ENCODE measurements at places on chromosomes 12 and 14. TPM values are rescaled to one million over a fixed set of nuclear protein-coding genes. Genes with fewer than 3 reads are reported as not detected.

- no peaks in the 10 kb centered on the region for H3K27me3 ChIP-seq
- no peak overlapping the region for H3K4me3 ChIP-seq
- no peak for DNase-seq
- no peak overlapping the region for H3K27ac ChIP-seq
- no peaks in the 10 kb centered on the region for H3K4me1 ChIP-seq
Observed at GRCh38 chr12:133023566-133023965, 13.7 kb upstream of the ZNF84 start.

DNA sequence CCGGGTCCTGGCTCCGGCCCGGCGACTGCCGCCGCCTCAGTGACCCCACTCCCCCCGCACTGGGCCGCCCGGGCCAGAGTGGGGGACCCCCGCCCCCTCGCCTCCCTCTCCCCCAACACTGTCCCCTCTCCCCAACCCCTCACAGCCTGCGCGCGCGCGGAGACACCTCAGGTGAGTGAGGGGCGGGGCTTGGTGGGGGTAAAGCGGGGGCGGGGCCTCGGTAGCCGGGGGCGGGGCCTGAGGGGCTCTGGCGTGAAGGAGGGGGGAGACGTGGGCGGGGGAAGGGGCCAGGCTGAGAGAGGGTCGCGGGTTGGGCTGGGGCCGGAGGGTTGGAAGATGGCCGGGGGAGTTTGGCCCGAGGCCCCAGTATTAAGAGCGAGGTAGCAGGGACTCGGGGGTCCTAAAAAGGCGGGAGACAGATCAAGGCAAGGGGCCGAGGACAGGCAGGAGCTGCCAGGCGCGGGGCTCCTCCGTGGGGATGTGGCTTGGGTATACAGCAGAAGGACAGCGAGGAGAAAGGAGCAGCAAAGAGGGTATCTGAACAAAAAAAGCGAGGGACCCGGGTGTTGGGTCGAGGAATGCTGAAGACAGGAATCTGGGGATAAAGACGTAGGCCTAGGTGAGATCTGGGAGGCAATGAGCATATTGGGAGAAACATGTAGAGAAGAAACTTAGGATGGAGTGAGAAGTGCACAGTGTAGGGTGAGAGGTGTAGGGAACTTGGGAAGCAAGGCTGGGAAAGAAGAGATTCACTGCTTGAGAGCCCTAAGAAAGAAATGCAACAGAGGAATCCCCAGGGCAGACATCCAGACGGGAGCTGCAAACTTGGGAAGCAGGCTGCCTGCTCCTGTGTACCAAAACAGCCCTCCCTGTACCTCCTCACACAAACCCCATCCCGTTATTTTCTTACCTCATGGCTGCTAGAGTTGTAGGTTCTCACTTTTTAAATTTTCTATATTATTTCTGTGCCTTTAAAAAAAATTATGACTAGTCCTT, 10.8 kb downstream of the SUOX start:
- H3K27me3 ChIP-seq: no peaks in the 10 kb centered on the region
- peak overlapping the region; percentile 86 for H3K4me3 ChIP-seq
- no peaks in the 10 kb centered on the region for H3K36me3 ChIP-seq
- peak; percentile 55 for DNase-seq

DNA sequence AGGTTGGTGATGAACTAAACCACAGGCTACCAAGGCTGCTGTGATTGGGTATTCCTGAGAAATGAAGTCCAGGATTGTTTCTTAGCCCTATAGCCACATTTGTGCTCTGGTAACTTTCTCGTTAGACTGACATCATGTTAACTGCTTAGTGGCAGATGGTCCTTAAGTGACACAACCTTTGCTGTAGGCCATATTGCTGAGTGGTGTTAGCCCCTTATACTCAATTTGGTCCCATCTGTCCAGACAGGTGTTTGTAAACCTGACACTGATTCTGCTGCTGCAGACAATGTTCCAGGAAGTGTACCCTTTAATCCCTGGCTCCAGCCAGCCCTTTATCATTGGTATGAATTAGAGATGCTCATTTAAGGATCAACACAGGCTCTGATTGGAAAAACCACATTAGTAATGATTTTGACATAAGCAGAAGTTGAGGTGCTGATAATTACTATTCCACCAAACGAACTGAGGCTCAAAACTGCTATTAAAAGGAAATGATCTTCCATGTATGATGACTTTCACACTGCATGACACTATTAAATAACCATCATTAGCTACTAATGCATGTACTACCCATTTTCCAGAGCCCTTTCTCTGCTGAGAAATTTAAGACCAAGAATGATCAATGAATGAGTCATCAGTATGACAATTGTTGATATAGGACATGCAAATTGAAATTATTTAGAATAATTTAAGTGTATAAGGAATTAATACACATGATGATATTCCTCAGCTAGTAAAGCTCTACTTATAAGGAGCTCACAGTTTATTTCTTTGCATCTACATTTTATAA, 3.6 kb upstream of the SSTR1 start:
- no peaks in the 10 kb centered on the region for H3K36me3 ChIP-seq
- peaks cover 6% of the 10 kb centered on the region for H3K27me3 ChIP-seq
- no peak overlapping the region for H3K4me3 ChIP-seq
- no peak for DNase-seq
- H3K27ac ChIP-seq: no peak overlapping the region

The PLA2G1B gene
- total RNA-seq: not detected

GRCh38 chr14:38291681-38292467, 36.0 kb upstream of the CLEC14A start:
- H3K27me3 ChIP-seq: no peaks in the 10 kb centered on the region
- DNase-seq: no peak
- H3K27ac ChIP-seq: no peak overlapping the region
- peaks cover 6% of the 10 kb centered on the region for H3K4me1 ChIP-seq
- H3K4me3 ChIP-seq: no peak overlapping the region
- no peaks in the 10 kb centered on the region for H3K36me3 ChIP-seq

DNA sequence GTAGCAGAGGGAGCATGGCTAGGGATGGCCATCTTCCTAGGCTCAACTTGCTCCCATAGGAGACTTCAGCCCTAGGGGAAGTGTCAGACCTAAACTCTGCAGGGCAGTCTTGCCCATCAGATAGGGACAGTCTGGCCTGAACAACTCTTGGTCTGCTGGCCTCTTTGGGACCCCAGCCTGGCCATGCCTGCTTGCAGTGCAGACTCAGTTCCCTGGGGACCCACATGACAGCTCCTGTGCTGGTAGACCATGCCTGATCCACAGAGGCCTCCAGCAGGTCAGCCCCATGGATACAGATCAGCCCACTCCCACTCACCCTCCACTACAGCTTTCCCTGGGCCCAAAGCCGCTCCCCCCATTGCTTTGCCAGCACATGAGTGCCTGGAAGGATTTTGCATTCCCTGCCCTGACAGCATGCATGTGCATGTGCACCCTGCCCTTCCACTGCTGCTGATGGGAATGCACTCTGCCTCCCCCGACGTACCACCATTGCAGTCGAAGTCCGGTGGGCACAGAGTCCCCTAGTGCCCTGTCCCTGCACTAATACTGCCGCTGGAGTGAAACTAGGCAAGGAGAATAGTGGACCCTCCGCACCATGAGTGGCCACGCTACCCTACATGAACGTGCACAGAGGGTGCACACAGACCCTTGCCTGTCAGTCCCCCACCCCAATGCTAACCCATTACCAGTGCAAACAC, 841.4 kb downstream of the FSCB start:
- H3K36me3 ChIP-seq: no peaks in the 10 kb centered on the region
- DNase-seq: no peak
- no peak overlapping the region for H3K4me3 ChIP-seq
- H3K27me3 ChIP-seq: no peaks in the 10 kb centered on the region
- H3K4me1 ChIP-seq: no peaks in the 10 kb centered on the region
- H3K27ac ChIP-seq: no peak overlapping the region

GRCh38 chr12:99455350-99456035, 192.1 kb upstream of the GARIN6 start:
- no peaks in the 10 kb centered on the region for H3K4me1 ChIP-seq
- H3K27ac ChIP-seq: no peak overlapping the region
- H3K36me3 ChIP-seq: no peaks in the 10 kb centered on the region

The BICDL1 gene
- total RNA-seq: 1.0 TPM

DNA sequence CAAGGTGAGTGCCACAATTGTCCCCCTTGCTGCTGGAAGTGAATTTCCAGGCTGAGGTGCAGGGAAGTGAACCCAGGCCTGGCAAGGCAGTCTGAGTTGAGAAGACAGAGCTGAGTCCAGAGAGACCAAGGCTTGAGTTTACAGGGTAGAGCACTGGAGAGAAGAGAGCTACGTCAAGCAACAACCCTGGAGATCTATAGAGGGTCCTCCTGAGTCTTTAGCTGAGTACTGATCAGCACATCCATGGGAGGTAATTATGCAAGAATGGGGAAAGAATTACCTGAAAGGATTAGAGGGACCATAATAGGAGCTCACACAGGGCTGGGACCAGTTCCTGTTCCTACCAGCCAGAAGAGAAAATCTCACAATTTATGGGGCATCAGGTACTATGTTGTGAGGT, 190.7 kb downstream of the NEDD1 start:
- H3K4me1 ChIP-seq: no peaks in the 10 kb centered on the region
- H3K27me3 ChIP-seq: peaks cover 24% of the 10 kb centered on the region
- DNase-seq: no peak
- H3K4me3 ChIP-seq: no peak overlapping the region
- no peak overlapping the region for H3K27ac ChIP-seq

GRCh38 chr12:124680863-124681778, 113.7 kb upstream of the NCOR2 start:
- H3K27me3 ChIP-seq: no peaks in the 10 kb centered on the region
- no peak overlapping the region for H3K27ac ChIP-seq
- no peak for DNase-seq
- peaks cover 29% of the 10 kb centered on the region for H3K4me1 ChIP-seq

The SP7 gene
- total RNA-seq: not detected

GRCh38 chr14:22753586-22753985, 12.9 kb upstream of the OXA1L start:
- no peaks in the 10 kb centered on the region for H3K36me3 ChIP-seq
- no peaks in the 10 kb centered on the region for H3K27me3 ChIP-seq
- peak; percentile 33 for DNase-seq

DNA sequence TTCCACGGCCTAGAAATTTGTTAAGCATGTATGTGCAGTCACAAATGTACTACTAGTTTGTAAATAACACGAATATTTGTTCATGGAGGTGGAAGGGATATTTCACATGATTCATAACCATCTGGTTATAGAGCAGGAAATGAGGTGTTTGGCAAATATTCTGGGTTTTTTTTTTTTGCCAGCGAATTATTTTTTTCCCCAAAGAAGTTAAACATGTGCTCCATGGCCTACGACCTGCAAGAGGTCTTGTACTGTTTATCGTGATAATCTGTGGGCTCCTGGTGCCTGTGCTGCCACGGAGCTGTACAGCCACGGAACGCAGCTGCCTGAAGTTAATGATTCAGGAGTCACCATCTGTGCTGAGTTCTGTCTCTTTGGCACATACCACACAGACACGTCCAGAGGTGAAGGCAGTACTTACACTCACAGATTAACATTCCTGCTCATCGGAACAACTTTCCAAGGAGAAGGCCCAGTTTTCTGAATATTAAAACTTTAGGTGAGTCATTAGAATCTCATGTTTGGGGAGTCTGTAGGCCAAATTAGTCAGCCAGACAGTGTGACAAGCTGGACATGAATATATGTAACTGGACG, 156.3 kb downstream of the TMX1 start:
- H3K27ac ChIP-seq: no peak overlapping the region
- H3K4me1 ChIP-seq: no peaks in the 10 kb centered on the region
- no peak overlapping the region for H3K4me3 ChIP-seq
- DNase-seq: no peak

The ENDOU gene
- 0.58 TPM for total RNA-seq

The C1R gene
- 15.0 TPM for total RNA-seq

DNA sequence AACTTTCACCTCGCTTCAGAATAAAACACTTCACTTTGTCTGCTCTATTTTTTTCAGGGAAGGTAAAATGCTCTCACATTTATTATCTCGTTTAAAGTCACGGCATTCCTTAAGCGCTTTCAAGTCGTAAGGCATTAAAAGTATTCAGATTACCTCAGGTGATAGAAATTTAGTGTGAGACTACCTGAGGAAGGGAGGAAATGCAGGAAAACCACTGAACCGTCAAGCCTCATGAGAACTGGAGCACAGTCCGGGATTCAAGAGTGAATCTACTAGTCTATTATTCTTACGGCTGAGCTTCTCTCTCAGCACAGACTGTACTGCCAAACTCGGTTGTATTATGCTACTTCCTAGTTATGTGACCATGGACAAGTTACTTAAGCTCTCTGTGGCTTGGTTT, 8.3 kb upstream of the PPFIBP1 start:
- DNase-seq: no peak
- H3K36me3 ChIP-seq: no peaks in the 10 kb centered on the region
- H3K4me1 ChIP-seq: peaks cover 2% of the 10 kb centered on the region
- no peak overlapping the region for H3K4me3 ChIP-seq

DNA sequence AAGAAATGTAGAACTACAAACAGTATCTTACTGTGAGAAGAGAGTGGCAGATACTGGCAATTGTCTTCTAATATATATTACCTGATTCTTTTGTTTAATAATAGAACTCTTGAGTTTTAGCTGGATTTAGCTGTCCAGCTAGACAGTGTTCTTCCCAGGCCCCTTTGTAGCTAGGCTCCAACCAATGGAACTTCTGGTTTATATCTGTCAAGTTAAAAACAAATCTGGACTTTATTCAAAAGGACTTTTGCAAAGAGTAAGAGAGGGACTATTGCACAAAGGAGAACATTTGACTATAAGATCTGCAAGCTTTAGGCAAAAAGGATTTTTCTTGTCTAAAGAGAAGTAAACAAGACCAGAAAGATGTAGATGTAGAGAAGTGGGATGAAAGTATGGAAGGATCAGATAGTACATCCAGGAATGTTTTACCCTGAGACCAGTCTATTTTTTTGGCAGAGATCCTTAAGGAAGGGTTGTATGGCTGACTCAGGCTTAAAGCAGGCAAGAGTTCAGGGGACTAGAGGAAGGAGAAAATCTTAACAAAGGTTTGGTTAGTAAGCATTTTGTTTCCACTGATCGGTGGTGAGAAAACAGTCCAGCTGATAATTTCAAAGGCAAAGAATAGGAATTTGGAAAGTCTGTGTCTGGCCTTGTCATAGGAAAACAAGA, 111.1 kb upstream of the PLEKHA5 start:
- no peak overlapping the region for H3K4me3 ChIP-seq
- no peaks in the 10 kb centered on the region for H3K4me1 ChIP-seq
- DNase-seq: no peak
- no peaks in the 10 kb centered on the region for H3K27me3 ChIP-seq
- no peaks in the 10 kb centered on the region for H3K36me3 ChIP-seq

DNA sequence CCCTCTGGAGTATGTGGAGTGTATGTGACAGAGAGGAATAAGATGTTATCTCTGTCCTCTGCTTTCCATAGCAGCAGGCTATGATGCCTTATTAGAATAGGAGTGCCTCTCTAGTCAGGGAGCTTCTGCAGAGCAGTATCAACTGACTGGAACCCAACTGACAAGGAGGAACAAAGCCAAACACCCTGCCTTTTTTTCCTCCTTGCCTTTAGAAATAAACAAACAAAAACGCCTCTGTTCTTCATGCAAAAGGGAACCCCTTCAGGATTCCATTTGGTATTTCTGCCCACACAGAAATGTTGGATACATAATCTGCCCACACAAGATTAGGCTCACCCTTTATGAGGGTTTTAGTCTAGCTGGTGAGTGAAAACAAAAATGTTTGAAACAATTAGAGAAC, 50.3 kb downstream of the VRK1 start:
- H3K36me3 ChIP-seq: peaks cover 32% of the 10 kb centered on the region
- H3K27ac ChIP-seq: no peak overlapping the region
- peaks cover 8% of the 10 kb centered on the region for H3K4me1 ChIP-seq

- H3K27ac ChIP-seq: no peak overlapping the region
- no peak overlapping the region for H3K4me3 ChIP-seq
- no peak for DNase-seq
Observed at GRCh38 chr14:76901171-76902055, 75.2 kb downstream of the LRRC74A start.

The DENR gene
- 116 TPM for total RNA-seq

The IL31 gene
- not detected for total RNA-seq

The SLC10A1 gene
- not detected for total RNA-seq

Measured in A673 (cell line).